ENCODE measurements at places on chromosomes 5 and 9. TPM values are rescaled to one million over a fixed set of nuclear protein-coding genes. Genes with fewer than 3 reads are reported as not detected.

RNF145 gene
- total RNA-seq: 70.9 TPM

PCDHGA3 gene
- 0.39 TPM for total RNA-seq

DNA sequence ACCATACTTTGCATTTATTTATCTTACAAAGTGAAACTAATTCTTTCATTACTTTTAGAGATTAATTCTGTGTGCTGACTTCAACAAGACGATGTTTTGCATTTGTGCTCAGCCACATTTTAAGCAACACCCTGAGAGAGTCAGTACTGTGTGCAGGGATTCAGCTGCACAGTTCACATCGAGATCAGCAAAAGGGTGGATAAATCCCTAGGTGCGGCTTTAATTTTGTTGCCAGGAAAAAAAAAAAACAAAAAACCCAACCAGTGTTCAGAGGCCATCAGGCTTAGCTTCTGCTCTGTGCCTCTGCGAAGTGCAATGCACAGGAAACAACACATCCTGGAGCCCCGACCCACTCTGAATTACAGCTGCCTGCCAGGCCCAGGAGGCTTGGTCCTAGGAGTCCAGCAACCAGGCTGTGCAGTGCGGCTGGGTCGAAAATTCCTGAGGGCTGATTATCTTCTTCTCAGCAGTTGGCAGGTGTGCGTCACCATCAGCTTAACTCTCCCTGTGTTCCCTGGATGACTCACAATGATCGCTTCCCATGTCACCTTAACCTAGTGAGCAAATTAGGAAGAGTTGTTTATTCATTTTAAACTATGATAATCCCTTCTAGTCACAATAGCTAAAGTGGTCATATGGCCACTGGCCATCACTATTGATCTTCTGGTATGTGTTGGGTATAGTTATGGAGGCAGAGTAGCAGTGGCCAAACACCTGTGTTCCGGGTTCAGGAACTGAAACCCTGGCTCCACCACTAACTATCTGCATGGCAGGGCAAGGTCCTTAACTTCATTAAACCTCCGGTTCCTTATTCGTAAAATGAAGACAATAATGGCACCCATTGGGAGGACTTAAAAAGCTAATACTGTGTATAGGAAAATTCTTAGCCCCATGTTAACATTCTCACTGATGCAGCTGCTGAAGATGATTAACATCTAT, 31.2 kb upstream of the NDUFB6 start:
- H3K27ac ChIP-seq: no peak overlapping the region
- no peaks in the 10 kb centered on the region for H3K4me1 ChIP-seq
- no peaks in the 10 kb centered on the region for H3K36me3 ChIP-seq

DNA sequence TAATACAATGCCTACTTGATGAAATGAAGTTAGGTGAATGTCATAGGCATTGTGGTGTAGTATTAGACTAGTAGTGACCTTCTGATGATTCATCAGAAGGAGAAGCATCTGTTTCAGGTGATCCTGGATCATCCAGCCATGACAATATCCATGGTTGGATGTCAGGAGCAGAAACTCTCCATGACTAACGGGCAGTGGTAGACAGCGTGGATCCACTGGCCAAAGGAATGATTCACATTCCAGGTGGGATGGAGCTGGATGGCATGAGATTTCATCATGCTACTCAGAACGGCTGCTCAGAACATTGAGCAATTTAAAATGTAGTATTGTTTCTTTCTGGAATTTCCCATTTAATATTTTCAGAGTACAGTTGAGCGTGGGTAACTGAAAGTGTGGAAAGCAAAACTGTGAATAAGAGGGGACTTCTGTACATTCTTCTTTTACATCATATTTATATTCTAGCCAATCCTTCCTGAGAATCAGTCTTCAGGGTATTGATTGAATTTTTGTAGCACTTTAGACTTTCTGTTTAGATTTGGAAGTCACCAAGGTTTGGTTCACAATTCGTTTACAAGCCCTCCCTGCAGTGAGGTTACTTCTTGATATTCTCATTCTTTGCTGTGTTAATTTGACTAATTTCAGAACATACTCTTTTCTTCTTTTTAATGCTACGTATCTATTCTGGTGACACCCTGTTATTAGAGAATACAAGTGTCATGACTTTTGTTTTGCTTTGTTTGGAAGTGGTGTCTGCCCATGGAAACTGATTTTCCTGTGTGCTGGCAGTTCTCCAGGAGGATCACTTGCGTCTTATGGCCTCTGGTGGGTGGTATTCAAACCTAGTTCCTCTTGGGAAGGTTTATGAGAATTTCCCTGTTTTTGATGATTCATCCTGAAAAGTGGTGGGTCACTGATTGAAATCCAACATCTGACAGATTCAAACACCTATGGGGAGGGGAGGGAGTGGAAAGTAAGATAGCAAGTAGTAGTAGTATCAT, 12.2 kb upstream of the CLINT1 start:
- no peaks in the 10 kb centered on the region for H3K4me1 ChIP-seq
- no peaks in the 10 kb centered on the region for H3K27me3 ChIP-seq
- no peak overlapping the region for H3K4me3 ChIP-seq
- no peaks in the 10 kb centered on the region for H3K36me3 ChIP-seq
- no peak for DNase-seq
- no peak overlapping the region for H3K27ac ChIP-seq

- DNase-seq: no peak
- no peaks in the 10 kb centered on the region for H3K36me3 ChIP-seq
- H3K27ac ChIP-seq: no peak overlapping the region
- no peaks in the 10 kb centered on the region for H3K4me1 ChIP-seq
These were observed 102.5 kb upstream of the TXNDC8 start for GRCh38 chr9:110440172-110440571.

- H3K27me3 ChIP-seq: no peaks in the 10 kb centered on the region
- H3K27ac ChIP-seq: no peak overlapping the region
- H3K36me3 ChIP-seq: no peaks in the 10 kb centered on the region
- no peak for DNase-seq
- H3K4me3 ChIP-seq: no peak overlapping the region
These were observed 65.9 kb downstream of the ITGA1 start for GRCh38 chr5:52853650-52854049.

GRCh38 chr5:67896930-67897313, 318.6 kb upstream of the PIK3R1 start:
- DNase-seq: no peak
- H3K27me3 ChIP-seq: no peaks in the 10 kb centered on the region
- H3K36me3 ChIP-seq: no peaks in the 10 kb centered on the region
- no peak overlapping the region for H3K27ac ChIP-seq

DNA sequence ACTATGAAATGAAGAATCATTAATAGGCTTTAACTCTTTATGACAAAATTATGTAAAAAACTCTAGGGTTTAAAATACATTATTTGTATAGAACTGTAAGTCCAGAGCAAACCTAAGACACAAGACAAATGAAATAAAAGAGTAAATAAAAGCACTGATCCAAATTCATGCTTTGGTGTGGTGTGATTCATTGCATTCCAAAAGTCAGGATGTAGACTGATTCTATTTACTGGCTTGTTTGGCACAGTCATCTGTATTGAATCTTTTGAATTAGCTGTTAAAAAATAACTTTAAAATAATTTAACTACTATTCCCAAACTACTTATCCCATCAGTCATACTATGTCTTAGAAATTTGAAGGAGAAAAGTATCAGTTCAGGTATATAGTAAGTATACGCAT, 31.1 kb downstream of the IL4 start:
- DNase-seq: no peak
- H3K36me3 ChIP-seq: peaks cover 11% of the 10 kb centered on the region
- no peak overlapping the region for H3K4me3 ChIP-seq
- H3K27me3 ChIP-seq: no peaks in the 10 kb centered on the region
- H3K27ac ChIP-seq: no peak overlapping the region

DNA sequence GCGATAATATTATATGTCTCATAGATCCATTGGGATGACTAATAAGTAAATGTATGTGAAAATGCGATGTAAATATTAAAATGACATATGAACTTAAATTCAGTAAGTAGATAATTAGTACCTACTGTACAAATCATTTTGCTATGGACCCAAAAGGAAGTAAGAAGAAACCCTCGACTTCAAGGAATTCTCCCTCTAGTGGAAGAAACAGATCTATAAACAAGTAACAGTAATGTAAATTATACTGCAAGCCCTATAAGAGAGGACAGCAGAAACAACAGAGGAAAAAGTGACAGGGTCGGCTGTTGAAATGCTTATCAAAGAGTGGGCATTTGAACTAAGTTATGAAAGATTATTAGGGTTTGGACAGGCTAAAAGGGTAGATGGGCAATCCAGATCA, 320.3 kb downstream of the DMAC1 start:
- no peaks in the 10 kb centered on the region for H3K4me1 ChIP-seq
- DNase-seq: no peak
- H3K27me3 ChIP-seq: no peaks in the 10 kb centered on the region
- H3K27ac ChIP-seq: no peak overlapping the region
